ENCODE measurements at places on chromosomes 3 and 15.

GRCh38 chr15:66130496-66131034 lies 123.0 kb downstream of the MEGF11 start:
- no peak for DNase-seq

DNA sequence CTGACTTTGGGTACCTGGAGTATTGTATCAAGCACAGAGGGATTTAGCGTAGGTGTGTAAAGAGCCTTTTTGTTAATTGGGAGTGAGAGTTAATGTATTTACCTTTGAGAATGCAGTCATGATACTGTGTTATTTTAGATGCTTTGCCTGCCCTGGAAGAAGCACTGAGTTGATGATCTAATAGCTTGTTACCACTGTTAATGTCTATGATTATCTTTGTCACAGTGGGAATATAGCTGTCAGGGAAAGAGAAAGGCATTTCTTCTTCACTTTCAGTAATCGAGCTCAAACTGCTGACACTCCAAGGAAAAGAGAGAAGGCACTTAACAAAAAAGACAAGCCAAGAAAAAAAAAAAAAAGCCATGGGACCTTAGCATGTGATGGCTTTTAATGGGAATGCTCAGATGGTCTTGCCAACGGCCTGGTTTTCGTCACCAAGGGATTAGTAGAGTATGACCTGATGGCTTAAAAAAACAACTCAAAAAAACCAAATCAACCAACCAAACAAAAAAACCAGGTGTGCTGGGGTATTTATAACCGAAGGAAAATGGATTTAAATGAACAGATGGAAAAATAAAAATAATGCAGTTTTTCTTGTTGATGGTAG lies 387.4 kb downstream of the PTPRG start:
- no peak for DNase-seq

DNA sequence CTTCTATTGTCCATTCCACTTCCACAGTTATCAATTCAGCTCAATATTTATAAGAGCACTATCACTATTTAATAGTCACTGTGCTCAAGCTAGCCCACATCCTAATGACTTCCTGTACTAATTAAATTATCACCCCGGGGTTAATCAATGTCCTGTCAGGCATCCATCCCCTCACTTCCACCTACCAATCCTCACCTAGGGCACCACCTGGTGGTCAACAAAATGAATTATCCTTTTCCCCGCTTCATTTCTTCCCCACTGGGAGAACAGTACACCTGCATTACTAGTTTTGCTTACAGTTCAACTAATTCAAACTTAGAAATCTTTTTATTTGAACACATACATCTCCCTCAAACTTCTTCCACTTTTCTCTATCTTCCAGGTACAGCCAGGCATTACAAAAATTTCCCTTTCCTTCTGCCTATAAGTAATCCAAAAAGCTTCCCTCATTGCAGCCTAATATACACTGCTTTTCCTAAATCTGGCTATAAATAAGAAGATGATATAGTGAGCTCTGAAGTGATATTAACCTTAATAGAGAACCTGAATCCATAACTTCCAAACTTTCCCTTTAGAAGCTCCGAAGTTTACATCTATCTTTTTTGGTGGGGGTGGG lies 68.5 kb downstream of the TMCC1 start:
- no peak for DNase-seq

DNA sequence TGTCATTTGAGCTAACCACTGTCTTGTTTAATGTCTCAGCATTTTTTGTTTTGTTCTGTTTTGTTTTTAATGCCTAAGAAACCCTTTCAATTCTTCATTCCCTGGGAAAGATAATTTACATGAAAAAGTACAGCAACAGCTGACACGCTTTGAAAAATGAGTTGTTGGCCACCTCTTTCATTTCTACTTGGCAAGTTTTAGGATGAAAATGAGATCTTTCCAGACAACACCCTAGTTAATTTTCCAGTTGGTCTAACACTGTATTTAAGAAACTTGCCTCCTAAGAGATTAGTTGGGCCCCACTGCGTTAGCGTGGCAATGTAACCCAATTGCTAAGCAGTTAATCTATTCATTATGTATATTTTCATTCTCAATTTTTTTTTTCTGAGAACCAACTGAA lies 194.0 kb upstream of the LRRN1 start:
- no peak for DNase-seq

DNA sequence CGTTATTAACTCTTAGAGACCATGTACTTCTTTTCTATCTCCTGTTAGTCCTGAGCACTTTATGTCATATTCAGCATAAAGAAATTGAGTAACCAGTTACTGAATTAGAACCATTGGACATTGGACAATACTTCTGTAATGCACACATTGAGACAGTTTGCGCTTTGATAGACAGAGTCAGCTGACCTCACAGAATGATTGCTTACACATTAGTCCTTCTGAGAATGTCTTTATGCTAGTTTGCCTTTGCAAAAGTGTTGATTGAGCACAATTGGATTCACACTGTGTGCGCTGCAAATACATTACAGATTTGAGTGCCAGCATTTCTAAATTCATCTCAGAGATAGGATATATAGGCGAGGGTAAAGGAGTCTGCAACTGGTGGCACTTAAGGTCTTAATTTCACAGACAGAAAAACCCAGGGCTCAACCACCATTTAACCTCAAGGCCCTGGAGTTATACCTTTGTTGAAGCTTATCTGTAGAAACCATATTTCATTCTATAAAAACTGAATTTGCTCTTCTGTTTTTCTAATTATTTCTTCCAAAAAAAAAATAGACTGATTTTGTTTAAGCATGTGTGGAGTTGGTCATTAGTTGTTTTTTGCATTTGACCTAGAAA lies 3.8 kb downstream of the SERPINI1 start:
- no peak for DNase-seq

GRCh38 chr15:31788104-31788503 lies 242.2 kb upstream of the CHRNA7 start:
- no peak for DNase-seq

- DNase-seq: no peak
These were observed 82.2 kb upstream of the EPHA3 start for GRCh38 chr3:89025185-89025584.

- no peak for DNase-seq
These were observed 215.2 kb upstream of the ROBO2 start for GRCh38 chr3:76824658-76825240.

DNA sequence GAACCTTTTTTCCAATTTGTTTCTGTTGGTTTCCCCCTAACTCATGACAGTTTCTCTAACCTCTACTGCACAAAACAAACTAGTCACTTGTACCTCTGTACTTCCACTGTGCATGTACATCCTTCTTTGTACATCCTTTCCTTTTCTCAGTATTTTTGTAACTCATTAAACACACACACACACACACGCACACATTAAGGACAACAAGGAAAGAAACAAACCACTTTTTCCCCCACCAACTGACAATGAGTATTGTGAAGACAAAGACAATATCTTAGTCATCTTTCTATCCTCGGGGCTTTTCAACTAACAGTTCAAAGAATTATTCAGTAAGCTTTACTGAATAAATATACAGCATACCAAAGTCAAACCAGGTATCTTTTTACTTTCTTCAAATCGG lies 170.5 kb downstream of the VPS13C start:
- DNase-seq: no peak

- DNase-seq: no peak
These were observed 136.8 kb upstream of the ANKRD28 start for GRCh38 chr3:15934389-15935195.

DNA sequence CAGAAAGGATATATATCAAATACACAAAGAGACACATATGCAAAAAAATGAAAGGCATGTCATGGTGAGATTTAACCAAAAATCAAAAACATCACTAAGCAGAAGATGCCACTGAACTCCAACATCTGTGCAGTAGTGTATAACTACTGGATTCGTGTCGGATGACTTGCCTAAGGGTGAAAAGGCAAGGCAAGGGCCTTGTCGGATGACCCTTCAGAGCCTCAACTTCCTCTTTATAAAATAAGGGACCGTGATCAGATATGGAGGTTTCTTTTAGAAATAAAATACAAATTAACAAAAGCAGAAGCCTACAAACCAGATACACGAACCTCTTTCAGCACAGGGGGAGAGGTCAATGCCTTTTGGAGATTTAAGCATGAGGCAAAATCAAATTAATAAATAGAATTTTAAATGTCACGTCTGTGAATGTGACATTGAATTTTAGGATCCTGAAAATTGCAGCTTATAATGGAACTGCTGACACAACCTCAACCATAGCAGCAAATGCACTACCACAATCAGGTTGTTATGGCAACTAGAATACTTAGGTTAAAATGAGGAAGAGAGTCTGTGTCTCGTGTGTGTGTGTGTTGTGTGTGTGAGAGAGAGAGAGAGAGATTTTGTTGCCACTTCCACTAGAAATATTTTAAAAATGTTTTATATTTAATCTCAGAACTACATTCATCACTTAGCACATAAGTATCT lies 8.3 kb upstream of the CHRM5 start:
- DNase-seq: no peak

- DNase-seq: no peak
These were observed 35.4 kb upstream of the XCR1 start for GRCh38 chr3:46062679-46063078.

GRCh38 chr3:14467814-14468620 lies 65.6 kb downstream of the SLC6A6 start:
- DNase-seq: no peak

- no peak for DNase-seq
These were observed 30.2 kb upstream of the HCLS1 start for GRCh38 chr3:121690777-121691405.

- no peak for DNase-seq
These were observed 83.5 kb upstream of the BCL6 start for GRCh38 chr3:187828579-187829452.

GRCh38 chr15:70535071-70535954 lies 228.0 kb downstream of the UACA start:
- no peak for DNase-seq

GRCh38 chr3:59839810-59840515 lies 790.1 kb upstream of the CFAP20DC start:
- no peak for DNase-seq

- no peak for DNase-seq
These were observed 47.1 kb downstream of the CMTM7 start for GRCh38 chr3:32438596-32439344.

- no peak for DNase-seq
These were observed 108.4 kb downstream of the SHQ1 start for GRCh38 chr3:72739531-72740466.

DNA sequence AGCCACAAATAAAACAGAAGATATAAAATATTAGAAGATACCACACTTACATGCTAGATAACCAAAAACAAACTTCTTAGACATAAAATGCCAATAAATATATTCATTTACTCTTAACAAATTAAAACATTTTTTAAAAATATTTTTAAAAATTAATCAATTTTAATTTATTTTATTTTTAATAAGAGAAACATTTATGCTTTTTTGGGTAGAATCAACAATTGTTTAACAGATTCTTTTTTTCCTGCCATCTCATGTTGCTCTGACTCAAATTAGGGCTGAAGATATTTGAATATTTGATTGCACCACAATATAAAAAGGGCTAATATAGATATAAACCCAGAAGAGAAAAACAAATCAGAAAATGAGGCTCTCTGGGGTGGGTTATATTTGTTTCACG lies 172.6 kb downstream of the GOLGA6L6 start:
- DNase-seq: no peak

- DNase-seq: no peak
These were observed 60.2 kb downstream of the PLXNA1 start for GRCh38 chr3:127043041-127043641.

DNA sequence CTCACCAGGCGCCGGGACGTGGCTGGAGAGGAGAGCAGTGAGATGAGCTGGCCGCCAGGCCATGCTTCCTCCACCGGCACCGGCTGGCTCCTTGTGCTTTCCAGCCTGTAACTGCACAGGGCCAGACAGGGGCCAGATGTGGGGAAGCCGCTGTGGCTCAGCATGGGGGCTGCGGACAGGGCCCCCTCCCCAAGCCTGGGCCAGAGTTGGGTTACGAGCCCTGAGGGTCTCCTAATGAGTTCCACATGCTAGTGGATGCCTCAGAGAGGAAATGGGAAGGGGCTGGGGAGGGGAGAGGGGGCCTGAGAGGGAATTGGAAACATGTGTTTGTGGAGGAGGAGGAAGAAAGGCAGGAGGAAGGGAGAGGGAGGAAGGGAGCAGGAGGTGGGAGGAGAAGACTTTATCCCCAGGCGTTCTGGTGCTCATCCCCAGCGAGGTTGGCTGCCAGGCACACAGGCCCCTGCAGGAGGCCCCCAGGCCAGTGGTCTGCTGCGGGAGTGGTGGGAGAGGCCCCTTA lies 11.7 kb upstream of the DUSP7 start:
- no peak for DNase-seq

DNA sequence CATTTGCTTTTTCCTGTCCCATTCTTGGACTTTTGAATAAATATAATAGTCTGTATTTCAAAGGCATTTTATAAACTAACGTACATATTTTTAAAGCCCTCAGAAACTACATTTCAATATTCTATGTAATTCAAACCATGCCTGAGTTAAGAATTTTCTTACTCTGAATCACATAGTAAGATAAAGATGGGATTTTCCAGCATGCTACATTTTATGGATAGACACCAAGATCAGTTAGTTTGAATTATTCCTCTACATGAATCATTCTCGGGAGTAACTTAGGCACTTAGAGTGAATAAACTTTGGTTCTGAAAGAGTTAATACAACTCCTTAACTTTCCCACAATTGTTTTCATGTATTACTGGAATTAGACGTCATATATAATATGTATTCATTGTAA lies 713.3 kb upstream of the CBLB start:
- no peak for DNase-seq

GRCh38 chr3:173411375-173411973 lies 13.9 kb downstream of the NLGN1 start:
- DNase-seq: no peak

GRCh38 chr3:163548015-163548414 lies 1530.3 kb downstream of the SI start:
- DNase-seq: no peak

GRCh38 chr15:31606931-31607497 lies 280.4 kb downstream of the KLF13 start:
- no peak for DNase-seq

GRCh38 chr3:131730581-131730980 lies 227.8 kb upstream of the MRPL3 start:
- DNase-seq: no peak

DNA sequence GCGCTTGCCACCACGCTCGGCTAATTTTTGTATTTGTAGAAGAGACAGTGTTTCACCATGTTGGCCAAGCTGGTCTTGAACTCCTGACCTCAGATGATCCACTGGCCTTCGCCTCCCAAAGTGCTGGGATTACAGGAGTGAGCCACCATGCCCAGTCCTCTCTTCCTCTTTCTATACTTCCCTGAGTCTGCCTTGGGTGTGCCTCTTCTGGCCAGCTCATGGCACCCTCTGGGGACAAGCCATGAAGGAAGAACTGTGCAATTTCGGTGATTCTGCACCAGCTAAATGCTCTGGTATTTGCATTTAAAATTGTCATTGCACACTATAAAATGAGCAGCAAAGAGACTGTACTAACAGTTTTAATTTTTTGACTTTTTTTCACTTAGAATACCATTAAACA lies 66.6 kb downstream of the IL20RB start:
- no peak for DNase-seq
